ENCODE measurements at places on chromosomes 2 and 18.

- no peak for DNase-seq
Measured at GRCh38 chr18:63681449-63682340, 20.0 kb upstream of the SERPINB3 start.

GRCh38 chr18:13500227-13500865 lies 226.0 kb downstream of the FAM210A start:
- peak; percentile 90 for DNase-seq

GRCh38 chr2:235685024-235685721 lies 191.3 kb downstream of the AGAP1 start:
- peak; percentile 25 for DNase-seq

- DNase-seq: peak; percentile 16
Measured at GRCh38 chr2:107553539-107553938, 273.2 kb upstream of the RGPD4 start.

GRCh38 chr2:189109921-189110397 lies 69.6 kb downstream of the COL5A2 start:
- DNase-seq: peak; percentile 51

- DNase-seq: no peak
Measured at GRCh38 chr2:161146209-161146775, 13.9 kb upstream of the TANK start.

DNA sequence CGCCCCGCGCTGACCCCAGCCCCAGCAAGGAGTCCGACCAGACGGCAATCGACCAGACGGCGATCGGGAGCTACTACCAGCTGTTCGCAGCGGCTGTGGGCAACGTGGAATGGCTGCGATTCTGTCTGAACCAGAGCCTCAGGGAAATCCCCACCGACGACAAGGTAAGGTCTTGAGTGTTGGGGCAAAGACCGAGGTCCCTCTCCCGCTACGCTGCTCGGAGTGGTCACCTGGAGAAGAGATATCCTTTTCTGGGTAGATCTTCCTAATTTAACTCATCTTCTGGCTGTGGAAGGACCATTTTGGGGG lies 704 bp downstream of the ANKRD53 start:
- no peak for DNase-seq

DNA sequence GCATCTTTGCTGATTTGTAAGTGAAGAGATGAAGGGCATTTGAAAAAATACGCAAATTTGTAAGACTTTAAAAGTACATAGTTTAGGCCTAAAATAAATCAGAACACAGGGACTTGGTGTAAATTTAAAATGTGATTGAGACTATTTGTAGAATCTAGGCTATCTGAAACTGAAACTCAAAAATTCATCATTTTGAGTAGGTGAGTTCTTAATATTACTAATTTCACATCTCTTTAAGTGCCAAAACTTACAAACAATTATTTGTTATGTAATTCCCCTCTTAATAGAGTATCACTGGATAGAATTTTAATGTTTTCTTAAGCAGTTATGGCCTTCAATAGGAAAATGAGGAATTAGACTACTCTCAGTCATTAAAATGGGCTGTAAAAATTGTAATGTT lies 14.0 kb upstream of the HRH4 start:
- DNase-seq: no peak

- DNase-seq: peak; percentile 29
Measured at GRCh38 chr2:71665168-71666093, 212.1 kb downstream of the DYSF start.

GRCh38 chr2:219954331-219954730 lies 326.9 kb downstream of the SLC4A3 start:
- DNase-seq: peak; percentile 43

DNA sequence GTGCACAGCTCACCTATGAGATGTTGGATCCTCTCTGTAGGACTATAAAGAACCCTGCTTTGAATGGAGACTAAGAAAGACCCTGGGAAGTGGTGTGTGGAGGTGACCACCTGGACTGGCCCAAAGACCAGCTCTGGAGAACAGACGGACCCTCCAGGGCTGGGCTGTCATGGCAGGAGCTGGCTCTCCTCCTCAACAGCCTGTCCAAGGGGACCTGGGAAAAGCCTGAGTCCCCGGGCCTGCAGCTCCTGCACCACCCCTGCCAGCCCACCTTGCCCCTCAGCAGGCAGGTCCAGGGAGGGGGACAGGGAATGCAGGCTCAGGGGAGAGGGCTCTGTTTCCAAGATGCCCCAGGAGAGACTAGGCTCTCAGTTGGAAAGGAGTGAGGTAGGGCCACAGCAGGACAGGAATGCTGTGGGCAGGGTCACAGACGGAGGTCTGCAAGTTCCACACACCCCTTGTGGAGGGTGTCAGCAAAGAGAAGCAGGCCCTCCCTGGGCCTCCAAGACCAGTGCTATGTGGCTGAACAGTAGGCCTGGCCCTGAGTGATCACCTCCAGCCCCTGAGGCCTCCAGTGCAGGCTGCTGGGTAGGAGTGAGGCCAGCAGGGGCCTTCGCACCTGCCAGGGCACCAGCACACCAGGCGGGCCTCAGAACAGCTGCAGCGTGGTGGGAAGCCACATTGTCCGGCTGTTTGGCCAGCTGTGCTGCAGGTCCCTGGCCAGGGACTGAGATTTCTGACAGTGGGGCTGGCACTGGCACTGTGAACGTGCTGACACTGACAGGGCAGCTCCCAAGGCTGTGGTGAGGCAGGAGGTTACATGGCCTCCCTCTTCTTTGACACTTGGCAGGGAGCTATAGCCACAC lies 86.4 kb upstream of the OTOS start:
- no peak for DNase-seq

DNA sequence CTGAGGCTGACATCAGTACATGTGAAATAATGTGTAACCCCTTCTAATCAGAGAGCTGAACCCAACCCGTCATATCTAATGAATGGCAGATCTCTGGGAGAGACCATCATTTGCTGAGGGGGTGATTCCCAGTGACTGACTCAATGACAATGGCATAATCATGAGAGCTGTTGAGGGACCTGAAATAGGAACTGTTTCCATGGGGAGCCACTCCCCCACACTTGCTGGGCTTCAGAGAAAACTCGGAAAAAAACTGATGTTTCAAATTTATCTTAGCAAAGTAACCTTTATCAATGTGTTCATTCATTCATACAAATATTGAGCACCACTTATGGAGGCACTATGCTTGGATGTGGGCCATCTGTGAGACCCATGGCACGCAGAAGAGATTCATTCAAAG lies 93.4 kb upstream of the ZBTB14 start:
- no peak for DNase-seq

GRCh38 chr2:151918308-151918707 lies 90.1 kb upstream of the ARL5A start:
- DNase-seq: no peak

DNA sequence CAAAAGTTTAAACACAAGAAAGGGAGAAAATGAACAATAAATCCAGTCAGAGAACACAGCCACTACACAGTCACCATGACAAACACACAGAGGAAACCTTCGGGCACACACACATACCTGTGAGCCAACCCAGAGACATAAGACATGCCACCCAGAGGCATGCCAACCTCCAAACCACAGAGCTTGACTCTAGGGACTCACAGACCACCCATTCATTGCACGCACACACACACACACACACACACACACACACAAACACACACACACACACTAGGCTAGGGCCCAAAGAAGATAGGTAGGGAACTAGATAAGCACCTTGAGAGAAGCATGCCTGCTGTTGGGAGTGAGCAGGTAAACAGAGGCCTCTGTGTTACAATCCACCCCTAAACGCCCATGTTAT lies 9.1 kb downstream of the SIX3 start:
- DNase-seq: no peak

- no peak for DNase-seq
Measured at GRCh38 chr18:52723550-52723970, 383.6 kb downstream of the DCC start.

GRCh38 chr18:79329786-79330185 lies 65.9 kb upstream of the NFATC1 start:
- no peak for DNase-seq

GRCh38 chr2:2523461-2524347 lies 192.6 kb upstream of the MYT1L start:
- DNase-seq: no peak

DNA sequence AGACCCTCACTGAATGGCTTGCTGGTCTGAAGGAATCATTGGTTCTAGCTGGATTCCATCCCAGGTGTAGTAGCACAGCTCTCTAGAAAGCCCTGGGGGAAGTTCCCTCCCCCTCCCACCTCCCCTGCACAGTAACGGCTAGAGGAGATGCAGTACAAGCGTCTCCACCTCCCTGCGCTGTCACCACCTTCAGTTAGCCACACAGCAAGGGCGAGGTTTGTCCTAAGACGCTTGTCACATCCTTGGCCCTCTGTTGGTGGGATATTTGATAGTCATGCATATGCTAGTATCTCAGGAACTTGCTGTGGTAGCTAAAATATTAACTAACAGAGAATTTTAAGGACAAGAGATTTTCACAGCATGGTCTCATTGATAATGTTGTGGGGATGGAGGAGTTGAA lies 19.4 kb downstream of the TRAPPC12 start:
- DNase-seq: no peak

DNA sequence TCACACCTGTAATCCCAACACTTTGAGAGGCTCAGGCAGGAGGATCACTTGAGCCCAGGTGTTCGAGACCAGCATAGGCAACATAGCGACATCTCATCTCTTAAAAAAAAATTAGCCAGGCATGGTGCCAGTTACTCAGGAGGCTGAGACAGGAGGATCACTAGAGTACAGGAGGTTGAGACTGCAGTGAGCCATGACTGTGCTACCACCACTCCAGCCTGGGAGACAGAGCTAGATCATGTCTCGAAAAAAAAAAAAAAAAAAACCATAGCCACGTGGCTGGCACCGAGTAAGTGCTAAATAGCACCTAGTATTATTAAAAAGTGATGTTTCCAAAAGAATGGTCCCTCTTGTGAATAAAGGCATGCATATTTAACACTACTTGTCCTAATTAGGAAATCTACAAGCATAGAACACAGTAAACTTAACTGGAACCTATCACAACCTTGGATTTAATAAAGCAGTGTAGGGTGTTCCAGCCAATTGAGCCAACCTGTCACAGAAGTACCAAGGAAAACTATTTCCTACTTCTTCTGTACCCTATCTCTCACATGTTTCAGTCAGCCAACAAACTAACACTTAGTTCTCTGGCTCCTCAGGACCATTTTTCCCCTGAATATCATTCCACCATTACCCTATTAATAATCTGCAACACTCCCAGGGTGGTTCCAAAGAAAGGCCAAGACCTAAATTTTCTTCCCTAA lies 8.8 kb downstream of the RAB1A start:
- DNase-seq: no peak

DNA sequence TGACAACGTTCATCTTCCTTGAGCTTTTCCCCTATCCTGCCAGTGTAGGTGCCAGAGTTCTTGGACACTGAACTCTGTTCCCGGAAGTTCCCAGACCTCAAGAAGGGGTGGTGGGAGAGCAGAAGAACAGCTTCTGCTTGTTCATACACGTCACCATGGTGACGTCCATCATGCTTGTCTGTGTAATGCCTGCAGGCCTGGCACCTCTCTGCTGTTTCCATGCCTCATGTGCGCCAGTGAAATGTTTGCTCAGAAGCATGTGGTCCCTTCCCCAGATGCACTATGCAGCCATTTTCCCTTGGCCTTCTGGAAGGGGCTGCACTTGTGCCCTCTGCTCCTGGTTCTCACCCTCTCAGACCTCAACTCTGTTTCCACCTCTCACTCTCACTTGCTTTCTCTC lies 210.8 kb upstream of the NABP1 start:
- DNase-seq: no peak

DNA sequence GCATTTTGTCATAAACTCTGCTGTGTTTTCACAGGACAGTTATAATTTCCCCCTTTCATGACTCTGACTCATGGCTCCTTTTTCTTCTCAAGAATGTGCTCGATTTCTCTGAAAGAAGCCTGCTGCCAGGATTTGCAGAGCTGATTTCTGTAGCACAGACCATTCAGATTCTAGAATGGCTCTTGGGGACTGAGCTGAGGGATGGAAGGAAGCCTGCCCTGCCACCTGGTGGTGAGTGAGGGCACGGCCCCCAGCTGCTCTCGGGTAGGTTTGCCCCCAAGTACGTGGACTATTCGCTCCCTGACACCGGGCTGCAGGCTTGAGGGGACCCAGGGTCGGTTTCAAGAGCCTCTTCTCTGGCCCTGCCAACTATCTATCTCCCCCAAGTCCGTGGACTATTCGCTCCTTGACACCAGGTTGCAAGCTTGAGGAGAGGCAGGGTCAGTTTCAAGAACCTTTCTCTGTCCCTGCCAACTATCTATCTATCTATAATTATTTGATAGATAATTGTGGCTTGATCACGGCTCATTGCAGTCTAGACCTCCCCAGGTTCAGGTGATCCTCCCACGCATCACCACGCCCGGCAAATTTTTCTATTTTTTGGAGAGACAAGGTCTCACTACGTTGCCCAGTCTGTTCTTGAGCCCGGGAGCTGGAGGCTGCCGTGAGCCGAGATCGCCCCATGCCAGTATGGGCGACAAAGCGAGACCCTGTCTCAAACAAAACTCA lies 1.4 kb upstream of the SMYD5 start:
- DNase-seq: peak; percentile 91

- DNase-seq: no peak
Measured at GRCh38 chr18:6401687-6402086, 13.0 kb downstream of the L3MBTL4 start.

GRCh38 chr2:214593727-214594126 lies 182.9 kb downstream of the VWC2L start:
- DNase-seq: no peak

DNA sequence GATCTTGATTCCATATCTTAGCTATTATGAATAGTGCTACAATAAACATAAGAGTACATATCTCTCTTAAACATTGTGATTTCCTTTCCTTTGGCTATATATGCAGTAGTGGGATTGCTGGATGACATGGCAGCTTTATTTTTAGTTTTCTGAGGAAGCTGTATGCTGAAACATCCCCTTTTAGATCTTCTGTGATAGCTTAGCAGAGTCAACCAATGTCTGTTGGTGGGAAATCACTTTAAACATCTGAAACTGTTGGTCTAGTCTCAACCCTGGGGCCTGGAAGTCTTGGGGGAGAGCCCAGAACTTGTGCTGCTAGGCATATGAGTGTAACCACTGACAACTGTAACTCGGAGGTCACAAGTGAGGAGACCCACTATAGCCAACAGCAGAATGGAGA lies 378.6 kb upstream of the SLC14A2 start:
- no peak for DNase-seq

- no peak for DNase-seq
Measured at GRCh38 chr2:11144077-11144737, 11.1 kb upstream of the SLC66A3 start.

DNA sequence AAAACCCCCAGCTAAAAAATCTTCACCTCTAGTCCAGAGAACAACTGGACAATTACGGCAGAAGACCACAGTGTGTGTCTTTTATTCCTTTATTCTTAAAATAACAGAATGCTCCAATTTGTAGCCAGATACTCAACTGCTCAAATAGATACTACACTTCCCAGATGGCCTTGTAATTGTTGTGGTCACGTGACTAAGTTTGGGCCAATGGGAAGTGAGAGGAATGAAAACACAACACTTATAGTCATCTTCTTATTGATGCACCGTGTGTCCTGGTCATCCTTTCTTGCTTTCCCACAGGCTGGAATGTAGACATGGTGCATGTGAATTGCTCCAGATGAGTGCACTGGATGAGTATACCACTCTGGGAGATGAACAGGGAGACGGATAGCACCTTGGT lies 145.1 kb downstream of the CDC42EP3 start:
- DNase-seq: no peak

GRCh38 chr2:62705859-62706720 lies 577 bp downstream of the EHBP1 start:
- DNase-seq: peak; percentile 83
